ENCODE measurements at places on chromosomes 5 and 9.

DNA sequence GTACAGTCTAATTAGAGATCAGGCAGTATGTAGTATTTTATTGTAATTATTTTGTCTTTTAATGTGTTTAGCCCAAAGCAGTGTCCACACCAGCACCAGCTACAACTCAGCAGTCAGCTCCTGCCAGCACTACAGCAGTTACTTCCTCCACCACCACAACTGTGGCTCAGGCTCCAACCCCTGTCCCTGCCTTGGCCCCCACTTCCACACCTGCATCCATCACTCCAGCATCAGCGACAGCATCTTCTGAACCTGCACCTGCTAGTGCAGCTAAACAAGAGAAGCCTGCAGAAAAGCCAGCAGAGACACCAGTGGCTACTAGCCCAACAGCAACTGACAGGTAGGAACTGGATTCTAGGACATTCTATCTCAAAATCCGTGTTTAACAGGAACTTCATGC lies 23.2 kb downstream of the RAD23B start:
- no peak for DNase-seq

DNA sequence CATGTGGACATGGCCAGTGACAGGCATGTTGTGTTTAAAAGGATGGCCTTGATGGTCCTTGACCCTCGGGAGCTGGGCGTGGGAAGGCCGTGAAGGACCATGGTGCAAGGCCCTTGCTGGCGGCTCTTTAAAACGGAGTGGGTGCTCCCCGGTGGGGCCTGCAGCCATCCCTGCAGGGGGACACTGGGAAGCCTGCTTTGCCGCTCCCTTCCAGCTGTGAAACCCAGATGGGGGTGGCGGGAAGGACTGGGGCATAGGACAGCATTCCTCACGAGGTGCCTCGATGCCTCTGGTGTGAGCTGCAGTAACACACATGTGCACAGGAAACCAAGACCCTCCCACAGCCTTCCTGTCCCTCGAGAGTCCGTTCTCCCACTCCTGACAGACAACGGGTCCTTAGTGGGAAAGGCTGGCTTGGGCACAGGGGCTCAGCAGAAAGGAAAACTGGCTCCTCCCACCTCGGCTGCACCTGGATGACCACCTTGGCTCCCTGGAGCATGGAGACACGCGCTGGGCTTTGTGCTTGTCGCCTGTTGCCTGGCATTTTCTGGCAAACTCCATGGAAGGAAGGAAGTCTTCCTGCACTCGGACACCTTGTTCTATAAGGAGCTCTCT lies 30.3 kb upstream of the IRX4 start:
- no peak for DNase-seq

DNA sequence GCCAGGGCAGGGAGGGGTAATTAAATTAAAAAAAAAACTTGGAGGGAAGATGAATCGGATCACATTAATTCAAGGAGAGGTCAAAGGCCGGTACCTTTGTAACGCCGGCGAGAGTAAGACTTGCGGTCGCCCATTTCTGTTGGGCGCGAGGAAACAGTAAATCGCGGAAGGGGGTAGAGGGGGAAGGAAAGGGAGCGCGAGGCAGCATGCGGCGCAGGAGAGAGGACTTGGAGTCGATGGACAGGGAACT lies 324 bp upstream of the RGMB start:
- no peak for DNase-seq

- DNase-seq: no peak
These were observed 448.4 kb downstream of the BNC2 start for GRCh38 chr9:16422114-16422513.

GRCh38 chr9:84691634-84692033 lies 22.1 kb downstream of the NTRK2 start:
- DNase-seq: no peak

DNA sequence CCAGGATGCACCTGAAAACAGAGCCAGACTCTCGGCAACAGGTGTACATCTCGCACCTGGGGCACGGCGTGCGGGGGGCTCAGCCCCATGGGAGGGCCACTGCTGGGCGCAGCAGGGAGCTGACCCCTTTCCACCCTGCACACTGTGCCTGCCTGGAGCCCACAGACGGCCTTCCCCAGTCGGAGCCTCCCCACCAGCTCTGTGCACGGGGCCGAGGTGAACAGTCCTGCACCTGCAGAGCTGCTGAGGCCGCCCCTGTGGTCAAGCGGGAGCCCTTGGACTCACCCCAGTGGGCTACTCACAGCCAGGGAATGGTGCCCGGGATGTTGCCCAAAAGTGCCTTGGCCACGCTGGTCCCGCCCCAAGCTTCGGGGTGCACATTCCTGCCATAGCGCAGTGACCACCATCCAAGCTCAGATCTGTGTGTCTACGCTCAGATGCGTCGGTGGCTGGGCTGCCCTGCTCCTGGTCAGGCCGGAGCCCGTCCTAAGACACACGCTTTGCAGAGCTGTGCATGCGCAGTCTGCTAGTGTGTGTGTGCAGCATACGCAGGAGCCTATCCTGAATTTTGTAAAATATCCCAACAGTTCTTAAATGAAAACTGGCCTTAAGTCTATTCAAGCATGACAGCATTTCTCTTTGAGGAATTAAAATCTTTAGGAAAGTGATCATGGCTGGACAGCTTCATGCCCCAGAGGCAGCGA lies 8.4 kb upstream of the EXOC3 start:
- no peak for DNase-seq

DNA sequence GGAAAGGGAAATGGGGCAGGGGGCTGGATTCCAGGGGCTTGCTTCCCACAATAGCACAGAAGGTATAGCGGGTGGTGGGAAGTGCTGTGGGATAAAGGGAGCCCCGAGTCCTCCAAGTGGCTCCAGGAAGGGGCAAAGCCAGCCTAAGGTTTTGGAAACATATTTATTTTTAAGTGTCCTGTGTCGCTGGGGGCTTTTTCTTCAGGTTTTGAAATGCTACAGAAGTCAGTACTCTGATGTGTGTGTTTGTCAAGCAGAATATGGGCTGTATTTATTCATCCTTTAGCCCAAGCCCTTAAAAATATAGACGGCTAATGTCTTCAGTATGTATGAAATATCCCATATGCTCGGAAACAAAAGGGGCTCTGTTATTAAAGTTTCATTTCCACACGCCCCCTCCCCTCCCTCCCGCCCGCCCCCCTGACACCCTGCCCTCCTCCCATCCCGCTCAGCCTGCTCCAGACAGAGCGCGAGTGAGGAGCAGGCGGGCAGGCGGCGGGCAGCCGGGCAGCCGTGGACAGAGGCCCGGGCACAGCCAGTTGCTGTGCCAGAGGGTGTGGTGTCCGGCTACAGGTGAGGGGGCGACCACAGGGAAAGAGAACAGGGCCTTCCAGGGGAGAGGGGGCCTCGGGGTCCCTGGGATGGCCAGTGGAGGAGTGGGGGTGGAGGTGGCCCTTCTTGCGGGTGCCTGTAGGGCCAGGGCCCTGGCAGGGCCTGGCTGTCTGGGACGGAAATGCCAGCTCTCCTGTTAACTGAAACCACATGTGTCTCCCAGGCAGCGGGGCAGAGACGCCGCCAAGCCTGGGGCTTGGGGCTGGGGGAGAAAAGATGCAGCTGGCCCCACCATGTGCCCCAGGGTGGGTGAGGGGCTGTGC lies 39.6 kb upstream of the SYNPO start:
- no peak for DNase-seq

- no peak for DNase-seq
These were observed 593.3 kb upstream of the ARRDC3 start for GRCh38 chr5:91976451-91976850.

- no peak for DNase-seq
These were observed 24.0 kb downstream of the ZFR start for GRCh38 chr5:32420506-32420905.

GRCh38 chr9:90000925-90001324 lies 396.1 kb downstream of the GADD45G start:
- no peak for DNase-seq

DNA sequence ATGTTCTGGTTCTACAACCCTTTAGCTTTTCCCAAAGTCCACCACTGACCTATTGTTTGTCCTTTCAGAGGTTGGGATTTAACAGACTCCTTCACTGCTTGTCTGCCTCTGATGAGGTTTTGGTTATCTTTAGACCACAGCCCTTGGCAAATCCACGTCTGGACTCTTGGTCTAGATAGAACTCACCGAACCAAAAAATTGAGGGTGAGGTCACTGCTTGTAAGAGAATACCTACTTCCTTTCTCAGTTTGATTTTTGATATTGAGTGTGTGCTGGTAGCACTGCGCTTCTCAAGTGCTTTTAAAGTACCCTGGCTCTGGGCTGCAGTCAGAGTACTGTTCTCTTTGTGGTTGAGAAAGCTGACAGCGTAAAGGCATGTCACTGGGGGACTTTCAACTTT lies 61.7 kb downstream of the JMY start:
- DNase-seq: no peak

DNA sequence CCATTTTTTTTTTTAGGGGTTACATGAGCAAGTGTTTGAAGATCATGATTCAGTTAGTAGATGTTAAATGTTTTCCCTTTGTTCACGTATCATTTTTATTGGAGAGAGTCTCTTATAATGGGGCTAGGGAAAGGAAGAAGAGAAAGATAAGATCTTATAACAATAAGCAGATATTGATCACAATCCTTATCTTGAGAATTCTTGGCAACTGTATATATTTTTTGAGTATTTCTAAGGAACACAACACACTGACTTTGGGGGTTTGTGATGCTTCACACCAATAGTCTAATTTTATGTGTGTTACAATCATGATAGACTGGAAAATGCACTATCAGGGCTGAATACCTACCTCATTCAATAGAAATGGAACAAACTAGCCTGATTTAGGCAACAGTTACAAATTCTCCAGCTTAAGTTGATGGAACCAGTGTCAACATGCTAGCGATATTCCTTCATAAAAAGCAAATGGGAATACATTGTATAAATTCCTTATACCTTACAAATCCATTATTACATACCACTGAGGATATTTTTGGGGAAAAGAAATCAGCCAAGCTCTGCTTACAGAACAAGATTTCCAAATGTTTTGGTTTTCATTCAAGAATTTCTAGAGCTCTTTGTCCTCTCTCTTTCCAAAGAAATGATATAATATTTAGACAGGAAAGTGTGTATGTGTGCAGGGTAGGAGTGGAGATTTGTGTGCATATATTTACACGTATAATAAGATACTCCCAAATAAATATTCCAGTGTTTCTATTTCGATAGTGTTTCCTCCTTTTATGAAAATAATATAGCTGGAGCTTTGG lies 41.5 kb downstream of the SVEP1 start:
- DNase-seq: peak; percentile 65

GRCh38 chr5:37789991-37790390 lies 49.9 kb downstream of the GDNF start:
- DNase-seq: no peak

GRCh38 chr5:137563646-137564397 lies 64.7 kb upstream of the SPOCK1 start:
- no peak for DNase-seq

GRCh38 chr9:31389075-31389474 lies 995.4 kb upstream of the ACO1 start:
- DNase-seq: no peak

DNA sequence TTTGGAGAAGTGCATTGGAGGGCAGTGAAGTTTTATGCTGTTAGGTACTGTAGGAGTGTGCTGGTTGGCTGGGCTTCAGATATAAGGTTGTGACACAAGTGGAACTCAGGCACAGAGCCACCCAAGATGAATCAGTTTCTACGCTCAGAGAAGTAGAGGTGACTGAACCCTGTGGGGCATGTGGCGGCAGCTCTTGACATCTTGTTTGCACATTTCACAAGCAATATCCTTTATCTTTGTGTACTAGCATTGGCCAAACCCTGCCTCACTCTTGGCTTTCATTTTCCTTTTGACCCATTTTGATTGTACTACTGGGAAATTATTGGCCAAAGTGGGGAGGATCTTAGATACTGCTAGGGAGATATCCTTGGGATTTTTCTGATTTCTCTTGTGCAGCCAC lies 110.0 kb downstream of the PSAT1 start:
- DNase-seq: no peak

- DNase-seq: no peak
These were observed 26.9 kb downstream of the RAPGEF1 start for GRCh38 chr9:131713016-131713415.

- no peak for DNase-seq
These were observed at the start of gene RNF180 for GRCh38 chr5:64165500-64166200. RNF180 (plus strand) TSS chr5:64165843; CDS start chr5:64200808, 34,965 bp downstream.

DNA sequence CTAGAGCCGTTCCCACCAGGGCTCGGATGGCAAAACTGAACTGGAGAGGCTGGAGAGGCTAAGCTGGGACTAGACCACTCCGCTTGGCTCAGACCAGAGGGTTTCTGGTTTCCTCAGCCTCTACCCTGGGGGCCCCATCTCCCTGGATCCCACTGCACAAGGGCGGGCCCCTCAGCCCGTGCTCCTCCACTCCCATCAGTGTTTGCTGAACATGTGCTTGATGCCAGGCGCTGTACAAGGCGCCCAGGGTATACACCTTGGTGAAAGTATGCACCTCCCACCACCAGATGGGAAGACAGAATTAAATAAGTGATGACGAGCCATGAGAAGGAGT lies 18.0 kb downstream of the GPX3 start:
- no peak for DNase-seq

DNA sequence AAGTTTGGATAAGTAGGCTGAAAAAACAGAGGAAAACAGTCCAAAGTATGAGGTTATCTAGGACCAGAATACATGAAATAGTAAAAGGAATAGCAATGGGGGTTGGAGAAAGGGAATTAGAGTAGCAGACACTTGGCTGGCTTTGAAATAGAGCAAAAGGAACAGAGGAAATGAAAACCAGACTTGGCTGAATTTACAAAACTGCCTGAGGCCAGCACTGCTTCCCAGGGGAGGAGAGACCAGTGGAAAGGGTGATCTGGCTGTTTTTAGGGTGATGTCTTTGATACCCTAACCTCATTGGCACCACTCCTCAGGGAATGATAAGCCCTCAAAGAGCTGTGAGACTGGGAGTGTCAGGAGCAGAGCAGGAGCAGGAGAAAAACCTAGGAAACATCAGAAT lies 413.4 kb upstream of the SLC30A5 start:
- no peak for DNase-seq

DNA sequence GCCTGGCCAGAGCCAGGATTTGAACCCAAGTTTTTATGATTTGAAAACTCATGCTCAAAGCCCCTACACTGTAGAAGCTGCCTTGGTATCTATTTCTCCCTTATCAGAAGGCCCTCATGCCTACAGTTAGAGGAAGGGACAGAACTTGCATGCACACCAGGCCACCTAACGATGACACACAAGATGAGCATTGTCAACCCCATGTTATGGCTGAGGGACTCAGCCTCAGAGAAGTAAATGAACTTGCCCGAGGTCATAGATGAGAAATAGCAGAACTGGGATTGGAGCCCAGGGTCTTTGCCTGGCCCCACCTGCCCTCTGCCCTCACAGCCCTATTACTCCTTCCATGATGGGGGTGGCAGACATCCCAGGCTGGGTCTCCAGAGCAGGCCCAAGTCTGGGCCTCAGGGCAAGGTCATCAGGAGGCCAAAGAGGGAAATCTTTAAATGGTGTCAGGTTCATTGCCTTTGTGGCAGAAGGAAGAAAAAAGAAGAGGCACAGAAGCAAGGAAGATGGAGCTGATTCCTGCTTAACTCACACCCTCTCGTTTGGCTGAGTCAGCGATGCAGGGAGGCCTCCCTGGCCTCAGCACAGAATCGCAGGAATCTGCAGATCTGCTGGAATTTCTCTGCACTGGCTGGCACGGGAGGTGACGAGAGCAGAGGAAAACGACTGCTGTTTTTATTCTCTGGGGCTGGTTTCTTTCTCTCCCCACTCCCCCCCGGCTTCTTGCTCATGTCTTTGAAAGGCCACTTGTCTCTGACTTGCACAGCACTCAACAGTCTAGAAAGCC lies 20.6 kb upstream of the CRB2 start:
- no peak for DNase-seq
